EL (cell line): ENCODE measurements at places on chromosomes 11 and 22.

DNA sequence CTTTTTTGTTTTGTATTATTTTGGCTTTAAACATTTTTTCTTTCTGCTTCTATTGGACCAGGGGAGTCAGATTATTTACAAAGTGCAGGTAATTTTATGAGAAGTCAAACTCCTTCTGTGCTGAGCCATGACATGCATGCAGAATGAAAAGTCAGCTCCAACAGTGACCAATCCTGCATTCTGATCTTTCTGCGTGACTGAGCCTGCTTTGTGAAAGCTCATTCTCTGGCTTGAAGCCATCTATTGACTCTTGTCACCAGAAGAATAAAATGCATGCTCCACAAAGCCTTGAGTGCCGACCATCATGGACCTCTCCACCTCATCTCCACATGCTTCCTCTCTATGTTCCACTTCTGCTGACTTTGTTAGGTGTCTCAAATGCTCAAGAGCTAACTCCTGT is 50.2 kb downstream of the MIAT start:
- DNase-seq, result no peak

- no peak for DNase-seq
Observed at GRCh38 chr11:27558401-27558800, 51.8 kb upstream of the LIN7C start.

GRCh38 chr11:65870307-65870658 is 2.3 kb downstream of the EFEMP2 start:
- no peak for DNase-seq

DNA sequence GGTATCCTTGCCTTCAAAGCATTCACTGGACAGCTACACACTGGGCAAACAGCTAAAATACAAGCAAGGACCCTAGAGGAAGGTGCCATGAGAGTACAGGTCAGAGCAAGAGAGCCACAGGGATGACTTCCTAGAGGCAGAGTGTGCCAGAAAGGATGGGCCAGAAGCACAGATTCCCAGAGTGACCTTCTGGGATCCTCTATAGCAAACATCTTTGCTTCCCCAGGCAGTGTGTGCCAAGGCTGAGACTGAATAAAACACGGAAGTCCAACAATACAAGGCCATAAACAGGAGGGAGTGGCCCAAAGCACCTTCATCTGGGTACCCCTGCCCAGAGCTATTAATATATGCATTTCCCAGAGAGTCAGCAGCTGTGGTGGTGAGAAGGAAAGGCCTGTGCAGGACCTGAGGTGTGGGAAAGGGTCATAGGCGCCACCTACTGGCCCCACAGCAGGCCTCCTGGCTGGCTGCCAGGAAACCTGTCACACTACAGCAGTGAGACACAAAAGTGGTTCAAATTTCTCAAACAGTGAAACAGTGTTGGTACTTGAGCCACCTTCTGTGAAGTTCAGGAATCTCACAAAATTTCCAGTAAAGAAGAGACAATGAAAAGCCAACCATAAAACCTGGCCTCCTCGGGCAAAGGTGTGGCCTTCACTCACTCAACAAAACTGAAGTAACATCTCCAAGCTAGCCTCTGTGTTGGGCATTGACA is 20.3 kb downstream of the CLPB start:
- peak; percentile 76 for DNase-seq

- DNase-seq, result peak; percentile 87
Observed at GRCh38 chr11:130523609-130524008, 75.2 kb downstream of the ADAMTS15 start.

- DNase-seq, result no peak
Observed at GRCh38 chr11:103929170-103929903, 107.1 kb upstream of the DDI1 start.

DNA sequence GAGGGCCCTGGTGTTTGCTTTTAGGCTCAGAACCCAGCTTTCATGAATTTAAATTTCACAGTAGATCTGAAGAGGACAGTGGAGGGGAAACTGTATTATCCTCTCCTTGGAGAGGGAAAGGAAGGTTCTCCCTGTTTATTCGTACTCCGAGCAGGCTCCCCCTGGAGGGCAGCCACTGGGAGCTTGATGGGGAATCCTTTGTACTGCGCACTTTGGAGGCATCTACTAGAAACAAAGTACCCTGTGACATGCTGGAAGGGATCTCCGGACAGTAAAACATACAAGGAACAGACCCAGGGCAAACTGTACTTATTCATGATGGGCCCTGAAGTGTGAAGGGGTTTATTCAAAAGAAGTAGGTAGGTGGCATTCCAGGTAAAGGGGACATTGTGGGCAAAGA is 27.2 kb downstream of the NAV2 start:
- DNase-seq, result no peak
